Body of pancreas (tissue), 4 donors: ENCODE measurements at places on chromosomes 4 and X. TPM values are rescaled to one million over a fixed set of nuclear protein-coding genes. Genes with fewer than 3 reads are reported as not detected.

- H3K4me1 ChIP-seq, result peaks cover 8% of the 10 kb centered on the region
- no peaks in the 10 kb centered on the region for H3K27me3 ChIP-seq
- H3K4me3 ChIP-seq, result no peak overlapping the region
Measured at GRCh38 chrX:10107483-10107882, 49.3 kb upstream of the CLCN4 start.

The NDUFB11 gene
- 80.1 TPM for total RNA-seq

The LRPAP1 gene
- total RNA-seq, result 93.9 TPM

The SATL1 gene
- not detected for total RNA-seq

The KLF8 gene
- total RNA-seq, result 2.9 TPM
